Activated CD4-positive, alpha-beta T cell treated with anti-CD3 and anti-CD28 coated beads for 24 hours (primary cell): ENCODE measurements at places on chromosomes 5 and 9.

GRCh38 chr9:68825762-68826472, 120.9 kb downstream of the PIP5K1B start:
- no peak for DNase-seq

DNA sequence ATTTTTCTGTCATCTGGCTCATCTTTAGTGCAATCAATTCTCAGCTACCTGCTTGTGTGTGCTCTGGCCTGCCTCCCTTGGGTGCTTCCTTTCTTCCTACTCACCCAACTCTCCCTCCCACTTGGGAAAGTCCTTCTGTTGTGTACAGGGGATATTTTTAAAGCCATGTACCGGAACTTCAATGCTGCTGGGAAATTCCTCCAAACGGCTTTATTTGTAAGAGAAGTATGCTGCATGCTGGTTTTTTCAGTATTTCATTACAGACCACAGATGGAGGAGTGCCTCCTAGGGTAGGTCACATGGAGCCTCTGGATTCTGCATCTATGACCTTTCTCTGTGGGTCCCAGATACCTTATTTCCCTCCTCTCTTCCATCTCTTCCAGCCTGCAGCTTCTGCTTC, 5.4 kb upstream of the HMHB1 start:
- DNase-seq: no peak

DNA sequence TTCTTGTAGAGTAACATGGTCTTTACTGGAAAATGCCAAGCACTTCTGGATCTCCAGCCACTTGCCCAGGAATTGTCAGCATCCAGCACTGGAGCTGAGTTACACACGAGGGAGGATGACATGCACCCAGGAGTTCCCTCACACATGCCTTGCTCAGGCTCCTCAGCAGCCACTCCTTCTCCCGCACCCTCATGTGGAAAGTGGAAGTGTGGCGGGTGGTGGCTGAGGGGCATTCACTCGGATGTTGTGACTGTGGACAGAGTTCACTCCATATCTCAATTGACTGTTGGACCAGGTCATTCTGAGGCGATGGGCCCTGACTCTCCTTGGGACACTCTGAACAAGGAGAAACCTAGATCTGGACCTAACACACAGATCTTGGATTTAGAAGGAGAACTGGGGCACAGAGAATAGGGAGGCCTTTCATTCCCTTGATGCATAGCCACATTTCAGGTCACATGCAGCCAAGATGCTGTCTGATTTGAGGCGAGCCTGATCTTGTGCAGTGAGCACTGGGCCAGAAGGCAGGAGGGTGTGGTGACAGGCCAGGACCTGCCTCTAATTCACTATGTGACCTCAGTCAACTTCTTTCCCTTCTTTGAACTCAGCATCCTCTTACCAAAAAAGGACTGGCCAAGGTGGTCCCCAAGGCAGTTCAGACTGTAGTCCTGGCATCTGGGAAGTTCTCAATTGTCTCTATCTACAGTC, 62.1 kb downstream of the CYSTM1 start:
- no peak for DNase-seq

GRCh38 chr5:158054223-158055110, 195.5 kb upstream of the CLINT1 start:
- DNase-seq: no peak

GRCh38 chr5:138602371-138603000, 27.3 kb upstream of the HSPA9 start:
- no peak for DNase-seq

- no peak for DNase-seq
These were observed 154.2 kb upstream of the WWC1 start for GRCh38 chr5:168137265-168137664.

DNA sequence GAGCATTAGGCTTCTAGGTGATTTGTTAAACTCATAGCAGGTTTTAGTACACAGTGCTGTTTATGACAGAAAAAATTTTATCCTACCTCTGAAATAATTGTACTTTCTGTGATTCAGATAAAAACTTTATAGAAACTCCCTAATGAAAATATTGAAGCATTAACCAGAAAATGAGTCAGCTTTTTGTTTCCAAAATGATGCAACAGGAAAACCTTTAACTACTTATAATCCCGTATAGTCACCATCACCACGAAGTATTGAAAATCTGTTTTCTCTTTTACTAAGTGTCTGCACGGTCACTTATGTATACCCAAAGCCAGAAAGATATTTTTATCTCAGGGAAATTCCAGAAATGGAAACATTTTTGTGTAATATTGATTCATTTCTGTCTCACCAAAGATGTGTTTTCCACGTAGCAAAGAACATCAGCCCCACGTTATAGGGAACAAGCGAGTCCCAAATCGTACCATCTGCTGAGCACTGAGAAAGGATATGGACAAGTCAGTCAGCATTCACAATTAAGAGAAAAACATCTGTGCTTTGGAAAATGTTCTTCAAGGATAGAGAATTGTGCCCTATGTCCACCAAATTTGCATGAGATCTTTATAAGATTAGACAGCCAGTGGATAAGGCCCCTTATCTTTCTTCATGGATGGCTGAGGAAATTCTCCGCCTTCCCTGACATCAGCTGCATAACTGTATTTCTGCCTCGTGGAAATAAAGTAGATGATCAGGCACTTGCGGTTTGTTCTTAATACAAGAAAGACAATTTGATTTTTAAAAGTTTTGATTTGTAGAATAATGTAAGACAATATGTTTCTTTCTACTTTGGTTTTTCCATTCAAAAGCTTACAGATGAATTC, 41.9 kb downstream of the TNFAIP8 start:
- DNase-seq: no peak

DNA sequence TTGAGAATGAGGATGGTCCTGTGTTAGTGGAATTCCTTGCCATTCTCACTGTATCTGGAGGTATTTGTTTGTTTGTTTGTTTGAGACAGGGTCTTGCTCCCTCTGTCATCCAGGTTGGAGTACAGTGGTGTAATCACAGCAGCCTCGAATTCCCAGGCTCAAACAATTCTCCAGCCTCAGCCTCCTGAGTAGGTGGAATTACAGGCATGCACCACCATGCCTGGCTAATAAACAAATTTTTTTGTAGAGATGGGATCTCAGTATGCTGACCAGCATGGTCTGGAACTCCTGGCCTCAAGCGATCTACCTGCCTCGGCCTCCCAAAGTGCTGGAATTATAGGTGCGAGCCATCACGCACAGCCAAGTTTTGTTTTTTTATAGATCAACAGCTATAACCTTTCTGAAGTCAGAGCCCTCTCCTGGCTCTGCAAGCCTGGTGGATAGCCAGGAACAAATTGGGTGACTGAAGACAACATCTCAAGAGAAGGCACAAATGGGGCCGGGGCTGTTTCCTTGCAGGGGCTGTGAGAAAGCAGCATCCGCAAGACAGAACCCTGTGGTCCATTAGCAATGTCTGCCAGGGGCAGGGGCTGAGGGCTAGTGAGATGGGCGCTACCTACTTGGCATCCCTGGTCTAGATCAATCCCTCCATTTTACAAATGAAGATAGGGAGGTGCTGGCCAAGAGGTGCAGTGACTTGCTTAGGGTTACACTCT, 18.8 kb downstream of the SH3PXD2B start:
- no peak for DNase-seq

GRCh38 chr5:171841984-171842776, 56.6 kb downstream of the SMIM23 start:
- no peak for DNase-seq
